ENCODE measurements at places on chromosomes 2 and 18.

GRCh38 chr2:198518935-198519334, 714.5 kb downstream of the PLCL1 start:
- DNase-seq: no peak

- DNase-seq: no peak
Observed at GRCh38 chr2:134287323-134287722, 33.5 kb downstream of the MGAT5 start.

- DNase-seq: no peak
Observed at GRCh38 chr2:174773215-174773614, 8.9 kb upstream of the CHRNA1 start.

DNA sequence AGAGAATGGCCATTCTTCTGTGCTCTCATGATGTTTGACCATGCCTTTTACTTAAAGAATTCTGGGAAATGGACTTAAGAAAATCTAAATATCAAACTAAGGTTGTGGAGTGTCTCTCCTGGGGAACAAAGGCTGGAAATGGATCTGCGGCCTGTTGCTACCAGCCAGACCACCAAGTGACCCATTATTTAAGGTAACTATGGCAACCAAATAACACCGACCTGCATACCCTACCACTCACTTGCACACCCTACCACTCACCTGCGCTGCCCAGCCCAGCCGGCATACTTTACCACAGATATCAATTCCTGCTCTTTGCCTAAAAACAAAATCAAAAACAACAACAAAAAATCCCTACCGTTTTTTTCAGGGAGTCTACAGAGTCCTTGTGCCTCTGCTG, 203.2 kb downstream of the NBAS start:
- no peak for DNase-seq

GRCh38 chr2:17754773-17755425, 961 bp downstream of the GEN1 start:
- DNase-seq: no peak
